Activated CD4-positive, alpha-beta T cell treated with anti-CD3 and anti-CD28 coated beads, Interleukin-2, amount 10 ng/mL, durations not matched to agents 24 days and 14 days (primary cell): ENCODE measurements at places on chromosomes 3 and 15. TPM values are rescaled to one million over a fixed set of nuclear protein-coding genes. Genes with fewer than 3 reads are reported as not detected.

The PLCD1 gene
- total RNA-seq, result 4.1 and 4.2 TPM in 2 replicates

The ENTPD3 gene
- total RNA-seq, result not detected in 2 replicates

The DPPA2 gene
- not detected in 2 replicates for total RNA-seq

The XIRP1 gene
- total RNA-seq, result 2.7 and 2.9 TPM in 2 replicates

The ZNF662 gene
- total RNA-seq, result 0.12 and 0.19 TPM in 2 replicates

DNA sequence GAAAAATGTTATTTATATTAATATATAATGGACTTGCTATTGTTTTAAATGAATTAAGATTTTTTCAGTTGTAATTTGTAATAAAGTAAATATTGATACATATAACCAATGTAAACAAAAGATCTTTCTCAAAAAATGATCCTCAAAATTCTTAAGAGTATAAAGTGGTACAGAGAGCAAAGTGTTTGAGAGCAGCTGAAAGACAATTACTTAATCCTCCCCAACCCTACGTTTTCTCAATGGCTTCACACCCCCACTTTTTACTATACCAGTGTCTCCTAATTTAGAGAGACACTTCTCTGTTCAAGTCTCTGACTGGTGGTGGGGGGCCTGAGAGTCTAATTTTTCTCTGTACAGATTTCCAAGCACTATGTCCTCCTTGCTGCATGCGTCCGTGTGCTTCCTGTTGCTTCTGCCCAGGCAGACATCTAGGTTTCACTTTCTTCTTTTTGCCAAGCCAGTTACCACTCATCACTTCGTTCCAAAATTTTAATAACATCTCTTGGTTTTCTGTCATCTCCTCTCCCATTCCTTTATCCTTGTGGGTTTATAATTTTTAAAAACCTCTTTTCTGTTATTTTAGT is 276.3 kb upstream of the DNAJC19 start:
- H3K4me3 ChIP-seq, result peak overlapping the region; percentile 65
- peak; percentile 55 for DNase-seq
- no peaks in the 10 kb centered on the region for H3K36me3 ChIP-seq
- no peak overlapping the region for H3K27ac ChIP-seq
- H3K4me1 ChIP-seq, result no peaks in the 10 kb centered on the region
- peaks cover 7% of the 10 kb centered on the region for H3K27me3 ChIP-seq

DNA sequence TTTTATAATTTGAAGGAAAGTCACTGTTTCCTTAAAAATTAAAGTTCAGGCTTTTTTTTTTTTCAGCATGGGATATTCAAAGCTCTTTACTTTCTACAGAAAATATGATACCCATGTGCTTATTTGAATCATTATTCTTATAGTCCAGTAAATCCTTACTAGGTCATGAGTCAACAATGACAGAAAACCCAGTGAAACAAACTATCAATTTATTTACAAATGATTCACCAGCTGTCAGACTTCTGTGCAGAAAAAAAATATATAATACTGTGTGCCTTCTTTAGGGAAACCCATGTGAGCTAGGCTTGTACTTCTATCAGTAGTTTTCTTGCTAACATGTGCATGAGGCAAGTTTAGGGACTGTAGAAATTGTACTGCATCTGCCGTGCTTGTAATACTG is 1.2 kb downstream of the ACP3 start:
- H3K4me3 ChIP-seq, result no peak overlapping the region
- no peaks in the 10 kb centered on the region for H3K36me3 ChIP-seq
- no peak for DNase-seq
- H3K4me1 ChIP-seq, result no peaks in the 10 kb centered on the region
- H3K27ac ChIP-seq, result no peak overlapping the region
- peaks cover 10% of the 10 kb centered on the region for H3K27me3 ChIP-seq

DNA sequence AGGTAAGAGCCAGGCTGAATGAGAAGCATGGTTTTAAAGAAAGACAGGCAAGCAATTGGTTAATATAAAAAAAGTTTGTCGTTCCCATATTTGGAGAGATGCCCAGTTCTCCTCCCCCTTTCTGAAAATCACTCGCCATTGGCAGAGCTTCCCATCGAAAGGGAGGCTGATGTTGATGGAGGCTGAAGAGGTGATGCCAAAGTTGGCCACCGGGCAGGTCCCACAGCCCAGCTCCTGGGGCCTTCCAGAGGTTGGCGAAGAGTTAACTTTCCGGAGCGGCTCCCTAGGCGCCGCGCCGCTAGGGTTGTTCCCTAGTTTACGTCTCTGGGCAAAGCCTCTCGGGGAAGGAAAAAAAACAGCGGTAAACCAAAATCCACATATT is 793 bp downstream of the PCOLCE2 start:
- H3K27me3 ChIP-seq, result peaks cover 59% of the 10 kb centered on the region
- no peaks in the 10 kb centered on the region for H3K36me3 ChIP-seq
- no peak for DNase-seq
- peak overlapping the region; percentile 71 for H3K4me3 ChIP-seq
- H3K27ac ChIP-seq, result no peak overlapping the region

- peaks cover 29% of the 10 kb centered on the region for H3K36me3 ChIP-seq
- H3K27ac ChIP-seq, result no peak overlapping the region
- DNase-seq, result peak; percentile 66
- H3K4me3 ChIP-seq, result no peak overlapping the region
- H3K27me3 ChIP-seq, result no peaks in the 10 kb centered on the region
Measured at GRCh38 chr15:40776537-40777141, 6.9 kb downstream of the C15orf62 start.

- H3K27ac ChIP-seq, result no peak overlapping the region
- no peaks in the 10 kb centered on the region for H3K4me1 ChIP-seq
- DNase-seq, result no peak
- H3K27me3 ChIP-seq, result no peaks in the 10 kb centered on the region
- no peaks in the 10 kb centered on the region for H3K36me3 ChIP-seq
Measured at GRCh38 chr3:140448001-140448400, 229.9 kb upstream of the TRIM42 start.

GRCh38 chr3:148318240-148318639 is 379.5 kb upstream of the AGTR1 start:
- no peak overlapping the region for H3K27ac ChIP-seq
- H3K27me3 ChIP-seq, result no peaks in the 10 kb centered on the region
- H3K36me3 ChIP-seq, result no peaks in the 10 kb centered on the region
- H3K4me3 ChIP-seq, result no peak overlapping the region

GRCh38 chr3:88137836-88138235 is 11.9 kb upstream of the C3orf38 start:
- H3K36me3 ChIP-seq, result peaks cover 44% of the 10 kb centered on the region
- no peak for DNase-seq
- no peak overlapping the region for H3K27ac ChIP-seq

DNA sequence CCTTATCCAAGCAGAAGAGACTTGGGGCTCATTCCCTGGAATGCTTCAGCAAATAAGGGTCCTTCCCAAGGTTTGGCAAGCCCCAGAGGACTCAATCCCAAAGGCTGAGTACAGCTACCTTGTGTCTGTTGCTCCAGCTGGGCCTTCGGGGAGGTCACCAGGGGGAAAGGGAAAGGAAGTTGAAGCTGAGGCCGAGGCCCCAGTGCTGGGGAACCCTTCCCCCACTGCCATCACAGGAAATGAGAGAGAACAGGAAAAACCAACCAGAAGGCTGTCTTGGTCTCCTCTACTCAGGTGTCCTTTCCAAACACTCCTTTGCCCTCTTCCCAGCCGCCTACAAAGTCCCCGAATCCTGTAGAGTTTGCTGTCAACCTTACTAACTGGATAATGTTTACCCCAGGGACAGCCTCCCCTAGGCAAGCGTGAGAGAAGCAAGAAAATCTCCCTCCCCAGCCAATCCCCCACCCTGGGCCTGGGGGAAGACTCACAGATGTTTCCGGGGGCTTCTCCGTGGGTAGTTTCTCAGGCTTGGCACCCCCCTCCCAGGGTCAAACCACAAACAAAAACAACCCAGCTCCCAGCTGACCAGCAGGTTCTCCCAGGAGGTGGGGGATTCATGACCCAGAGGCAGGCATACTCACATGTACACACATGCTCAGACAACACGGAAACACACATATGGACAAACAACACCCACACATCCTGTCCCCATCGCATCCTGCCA is 5.5 kb downstream of the CSRNP1 start:
- peak; percentile 88 for DNase-seq
- peak overlapping the region; percentile 100 for H3K27ac ChIP-seq
- peaks cover 83% of the 10 kb centered on the region for H3K36me3 ChIP-seq
- no peaks in the 10 kb centered on the region for H3K27me3 ChIP-seq
- H3K4me3 ChIP-seq, result peak overlapping the region; percentile 96

- H3K27ac ChIP-seq, result no peak overlapping the region
- no peak overlapping the region for H3K4me3 ChIP-seq
- no peaks in the 10 kb centered on the region for H3K36me3 ChIP-seq
- no peaks in the 10 kb centered on the region for H3K27me3 ChIP-seq
- DNase-seq, result no peak
Measured at GRCh38 chr3:197908957-197909701, 40.9 kb upstream of the RPL35A start.

- no peaks in the 10 kb centered on the region for H3K36me3 ChIP-seq
- peaks cover 7% of the 10 kb centered on the region for H3K4me1 ChIP-seq
- no peaks in the 10 kb centered on the region for H3K27me3 ChIP-seq
- DNase-seq, result no peak
Measured at GRCh38 chr3:10136426-10137005, 5.1 kb upstream of the VHL start.
